Activated T-cell treated with anti-CD3 and anti-CD28 coated beads, Interleukin-2, amount 50 U/mL, for 48 hours (primary cell): ENCODE measurements at places on chromosomes 3 and 15.

GRCh38 chr3:127484601-127485388, 105.7 kb downstream of the TPRA1 start:
- peak; percentile 54 for DNase-seq

- peak; percentile 65 for DNase-seq
Measured at GRCh38 chr3:128487813-128488635, 5.0 kb downstream of the GATA2 start.

DNA sequence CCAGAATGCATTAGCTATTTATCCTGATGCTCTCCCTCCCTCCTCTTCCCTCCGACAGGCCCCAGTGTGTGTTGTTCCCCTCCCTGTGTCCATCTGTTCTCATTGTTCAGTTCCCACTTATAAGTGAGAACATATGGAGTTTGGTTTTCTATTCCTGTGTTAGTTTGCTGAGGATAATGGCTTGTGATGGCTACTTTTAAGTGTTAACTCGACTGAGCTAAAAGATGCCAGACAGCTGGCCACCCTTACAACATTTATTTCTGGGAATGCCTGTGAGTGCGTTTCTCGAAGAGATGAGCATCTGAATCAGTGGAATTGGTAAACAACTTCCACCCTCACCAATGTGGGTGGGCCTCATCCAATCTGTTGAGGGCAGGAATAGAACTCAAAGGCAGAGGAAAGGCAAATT, 24.7 kb upstream of the TM2D3 start:
- no peak for DNase-seq

- no peak for DNase-seq
Measured at GRCh38 chr3:37532168-37532567, 329.5 kb upstream of the CTDSPL start.

DNA sequence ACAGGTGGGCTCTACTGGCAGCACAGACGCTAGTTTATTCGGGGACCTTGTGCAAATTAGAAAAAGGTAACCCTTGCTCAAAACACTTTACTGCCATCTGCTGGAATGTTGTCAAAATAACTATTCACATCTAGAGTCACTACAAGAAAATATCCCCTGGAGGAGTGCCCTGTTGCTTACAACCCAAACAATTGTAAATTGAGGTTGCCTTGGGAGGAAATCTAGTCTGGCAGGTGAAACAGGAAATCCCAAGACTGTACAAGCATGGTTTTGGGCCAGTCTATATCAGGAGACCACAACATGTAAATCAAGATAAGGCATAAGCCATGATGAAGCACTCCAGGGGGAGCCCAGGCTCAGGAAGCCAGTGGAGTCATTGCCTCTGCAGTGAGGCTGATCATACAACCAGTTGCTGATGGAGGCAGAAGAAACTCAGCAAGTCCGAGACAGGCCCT, 136.8 kb upstream of the ACP3 start:
- no peak for DNase-seq

DNA sequence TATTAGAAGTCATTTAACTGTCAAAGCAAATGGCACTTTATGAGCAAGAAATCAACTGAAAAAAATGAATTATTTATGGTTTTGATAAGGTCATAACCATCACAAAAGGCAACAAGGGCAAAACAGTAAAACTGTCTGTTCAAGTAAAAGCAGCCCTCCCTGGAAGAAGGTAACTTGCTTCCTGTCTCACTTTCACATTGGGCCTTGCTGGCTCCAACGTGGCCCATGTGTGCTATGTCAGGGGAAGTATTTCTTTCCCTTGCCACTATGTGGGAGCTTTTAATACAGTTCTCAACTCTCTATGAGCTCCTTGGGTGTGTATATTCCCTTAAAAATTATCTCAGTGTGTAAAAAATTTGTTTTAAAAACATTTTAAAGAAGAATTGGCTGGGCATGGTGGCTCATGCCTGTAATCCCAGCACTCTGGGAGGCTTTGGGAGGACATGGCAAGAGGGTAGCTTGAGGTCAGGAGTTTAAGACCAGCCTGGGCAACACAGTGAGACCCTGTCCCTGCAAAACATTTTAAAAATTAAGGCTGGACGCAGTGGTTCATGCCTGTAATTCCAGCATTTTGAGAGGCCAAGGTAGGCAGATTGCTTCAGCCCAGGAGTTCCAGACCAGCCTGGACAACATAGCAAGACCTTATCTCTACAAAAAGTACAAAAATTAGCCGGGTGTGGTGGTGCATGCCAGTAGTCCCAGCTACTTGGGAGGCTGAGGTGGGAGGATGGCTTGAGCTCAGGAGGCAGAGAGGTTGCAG, 45.2 kb upstream of the TJP1 start:
- no peak for DNase-seq

GRCh38 chr15:41536866-41537265, 7.2 kb downstream of the RPAP1 start:
- DNase-seq = no peak

- DNase-seq = peak; percentile 14
Measured at GRCh38 chr3:10556312-10556711, 50.9 kb upstream of the ATP2B2 start.

DNA sequence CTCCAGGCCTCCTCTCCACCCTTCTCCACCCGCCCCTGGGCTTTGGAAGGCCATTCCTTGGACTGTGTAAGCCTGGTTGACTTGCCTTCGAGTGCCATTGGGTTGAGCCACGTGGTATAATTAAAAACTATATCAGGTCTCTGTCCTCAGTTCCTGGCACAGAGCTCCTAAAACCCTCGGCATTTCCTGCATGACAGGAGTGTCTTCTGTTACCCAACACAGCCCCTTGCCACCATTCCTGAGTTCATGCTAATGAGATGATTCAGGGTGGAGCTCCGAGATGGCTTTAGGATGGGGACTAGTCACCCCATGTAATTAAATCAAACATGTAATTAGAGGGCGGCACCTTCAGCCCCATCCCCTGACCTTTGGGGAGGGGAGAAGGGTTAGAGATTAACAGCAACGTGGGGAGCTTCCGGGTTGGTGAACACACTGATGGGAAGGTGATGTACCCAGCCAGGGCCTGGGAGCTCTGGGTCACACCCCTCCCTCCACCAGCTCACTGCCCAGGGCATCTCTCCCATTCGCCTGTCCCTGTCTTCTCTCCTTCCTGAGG, 256.4 kb downstream of the FAM43A start:
- no peak for DNase-seq

- DNase-seq = no peak
Measured at GRCh38 chr3:21672303-21672702, 78.7 kb downstream of the ZNF385D start.

DNA sequence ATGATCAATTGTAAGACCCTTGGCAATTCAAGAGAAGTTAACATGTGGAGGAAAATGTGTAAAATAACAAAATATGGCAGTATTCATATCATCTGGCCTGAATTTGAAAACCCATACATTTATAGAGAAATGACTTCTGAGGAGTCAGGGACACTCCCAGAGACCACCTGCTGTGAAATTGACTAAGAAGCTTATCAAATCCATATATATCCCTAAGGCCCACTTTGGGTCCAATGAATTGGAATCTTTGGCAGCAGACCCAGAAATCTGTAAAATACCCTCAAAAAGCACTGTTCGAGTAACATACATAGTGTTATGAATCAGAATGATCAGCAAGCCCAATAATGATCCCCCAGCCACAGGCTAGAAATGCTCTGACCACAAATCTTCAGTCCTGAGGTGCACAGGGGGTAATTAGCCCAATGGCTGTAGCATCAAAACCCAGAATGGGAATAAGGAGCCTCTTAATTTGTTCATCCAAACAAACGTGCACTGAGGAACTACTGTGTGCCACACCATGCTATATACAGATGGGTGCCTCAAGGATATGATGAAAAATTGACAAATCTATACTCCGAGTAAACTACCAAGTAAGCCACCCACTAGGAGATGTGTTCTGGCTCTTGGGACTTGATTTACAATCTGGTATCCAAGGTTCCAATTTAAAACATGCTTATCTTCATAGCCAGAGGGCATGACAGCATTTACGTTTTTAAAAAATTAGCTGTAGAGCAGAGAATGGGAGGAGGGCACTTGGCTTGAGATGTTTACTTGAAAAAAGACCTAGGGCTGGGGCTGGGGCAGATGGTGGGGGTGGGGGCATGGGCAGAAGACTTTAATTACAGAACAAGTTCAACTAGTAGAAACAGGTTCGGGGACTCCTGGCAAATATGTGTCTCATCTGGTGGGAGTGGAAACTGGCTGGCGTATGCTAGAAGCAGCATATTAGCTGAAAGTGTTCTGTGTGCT, 9.1 kb upstream of the ARHGEF3 start:
- no peak for DNase-seq

DNA sequence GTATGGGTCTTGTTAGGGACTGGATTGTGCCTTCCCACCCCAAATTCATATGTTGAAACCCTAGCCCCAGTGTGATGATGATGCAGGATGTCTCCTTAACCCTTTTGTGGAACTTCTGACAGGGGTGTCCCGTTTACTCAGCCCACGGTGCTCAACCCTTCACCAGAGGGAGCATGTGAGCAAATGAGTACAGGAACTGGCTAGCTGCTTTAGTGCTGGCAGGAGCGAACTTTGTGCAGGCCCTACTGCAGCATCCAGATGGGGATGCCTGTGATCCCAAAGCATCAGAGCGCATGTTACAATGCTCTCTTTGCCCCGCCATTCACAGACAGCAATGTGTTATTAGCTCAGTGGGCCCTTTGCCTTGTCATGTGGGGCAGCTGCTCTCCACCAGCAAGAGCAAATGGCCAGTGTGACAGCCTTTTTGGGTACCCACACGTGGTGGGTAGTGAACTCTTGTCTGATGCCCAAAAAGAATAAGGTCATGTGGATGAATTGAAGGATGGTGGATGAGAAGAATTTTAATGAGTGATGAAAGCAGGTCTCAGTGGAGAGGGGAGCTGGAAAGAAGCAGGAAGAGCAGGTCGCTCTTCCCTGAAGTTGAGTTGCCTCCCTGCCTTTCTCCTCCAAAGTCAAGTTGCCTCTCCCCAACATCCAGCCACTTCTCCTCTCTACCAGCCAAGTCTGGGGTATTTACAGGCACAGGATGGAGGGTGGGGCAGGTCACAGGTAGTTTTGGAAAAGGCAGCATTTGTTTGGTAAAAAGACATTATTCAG, 63.3 kb upstream of the STRIT1 start:
- DNase-seq = no peak

DNA sequence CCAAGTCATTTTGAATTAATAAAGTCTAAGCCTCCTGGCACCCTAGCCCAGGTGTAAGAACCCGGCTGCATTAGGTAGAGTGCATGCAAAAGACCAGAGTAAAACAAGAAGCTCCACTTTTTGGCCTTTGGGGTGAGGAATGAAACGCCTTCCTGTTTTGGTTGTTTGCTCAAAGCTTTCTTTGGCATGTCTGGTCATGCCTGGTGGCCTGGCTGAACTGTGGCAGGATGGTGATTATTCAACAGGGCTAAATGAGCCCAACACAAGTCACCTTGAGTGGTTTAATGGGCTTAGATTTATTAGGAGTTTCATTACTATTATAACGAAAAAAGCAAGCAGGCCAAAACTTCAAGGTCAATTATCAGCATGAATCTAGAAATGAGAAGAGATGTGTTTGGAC, 40.9 kb upstream of the LDHAL6B start:
- DNase-seq = no peak

DNA sequence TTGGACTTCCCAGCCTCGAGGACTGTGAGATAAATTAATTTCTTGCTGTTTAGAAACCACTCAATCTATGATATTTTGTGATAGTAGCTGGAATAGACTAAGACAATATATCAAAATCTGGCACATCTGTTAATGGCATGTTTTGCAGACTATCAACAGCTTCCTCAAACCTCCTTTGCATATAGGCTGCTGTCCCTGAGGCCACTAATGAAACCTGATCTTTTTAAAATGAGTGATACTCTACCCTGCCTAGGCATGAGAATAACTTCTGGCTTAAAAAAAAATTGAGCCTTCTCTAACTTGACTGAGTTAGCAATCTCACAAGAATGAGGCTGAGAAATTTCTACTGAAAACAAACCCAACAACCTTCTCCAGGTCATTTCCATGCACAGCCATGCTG, 176.0 kb upstream of the CRBN start:
- no peak for DNase-seq

DNA sequence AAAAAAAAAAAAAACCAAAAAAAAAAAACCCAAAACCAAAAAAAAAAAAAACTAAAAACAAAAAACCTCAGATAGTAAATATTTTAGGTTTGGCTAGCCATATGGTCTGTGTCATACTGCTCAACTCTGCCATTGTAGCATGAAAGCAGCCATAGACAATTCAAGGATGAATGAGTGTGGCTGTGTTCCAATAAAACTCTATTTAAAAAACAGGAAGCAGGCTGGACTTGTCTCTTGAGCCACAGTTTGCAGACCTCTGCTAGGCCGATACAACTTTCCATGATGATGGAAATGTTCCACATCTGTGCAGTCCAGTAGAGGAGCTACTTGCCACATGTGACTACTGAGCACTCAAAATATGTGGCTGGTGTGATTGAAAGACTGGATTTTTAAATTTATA, 11.1 kb downstream of the EFCAB12 start:
- DNase-seq = no peak

GRCh38 chr3:180594631-180595558, 7.1 kb upstream of the TTC14 start:
- no peak for DNase-seq

DNA sequence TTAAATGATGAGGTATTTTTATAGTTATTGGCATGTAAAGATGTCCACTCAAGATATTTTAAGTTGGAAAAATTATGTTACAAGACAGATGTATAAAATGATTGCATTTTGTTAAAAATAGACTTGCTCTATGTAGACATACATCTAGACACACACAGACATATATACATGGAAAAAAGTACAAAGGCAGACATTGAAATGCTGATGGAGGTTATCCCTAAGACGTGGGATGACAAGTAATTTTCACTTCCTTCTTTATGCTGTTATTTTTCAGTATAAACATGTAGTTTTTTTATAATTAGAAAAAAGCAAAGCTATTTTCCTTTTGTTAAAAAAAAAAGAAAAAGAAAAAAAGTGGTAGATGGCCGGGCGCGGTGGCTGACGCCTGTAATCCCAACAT, 7.2 kb downstream of the HOMER2 start:
- DNase-seq = no peak

GRCh38 chr3:69020424-69020823, 6.9 kb upstream of the EOGT start:
- DNase-seq = no peak

GRCh38 chr15:33191591-33191990, 2.9 kb downstream of the FMN1 start:
- DNase-seq = no peak

GRCh38 chr3:158100681-158101080, 5.5 kb downstream of the SHOX2 start:
- DNase-seq = no peak

DNA sequence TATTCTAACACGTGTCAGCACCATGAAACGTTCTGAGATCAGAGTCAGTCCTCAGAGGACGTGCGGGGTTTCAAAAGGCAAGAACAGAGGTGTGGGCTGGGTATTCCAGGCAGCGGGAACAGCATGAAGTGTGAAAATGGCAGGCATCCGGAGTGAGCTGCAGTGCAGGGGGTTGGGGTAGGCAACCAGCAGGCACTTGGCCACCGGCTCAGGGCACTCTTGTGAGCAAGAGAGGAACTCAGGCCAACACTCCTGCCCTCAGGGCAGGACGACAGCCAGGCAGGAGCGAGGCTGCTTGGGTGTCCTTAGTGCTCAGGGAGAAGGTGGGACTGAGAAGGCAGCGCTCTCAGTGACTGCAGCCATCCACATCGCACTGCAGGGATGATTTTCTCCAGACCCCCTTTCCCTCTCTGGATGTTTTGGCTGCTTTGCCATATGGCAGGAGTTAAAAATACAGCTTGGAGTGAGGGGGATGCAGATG, 151.1 kb downstream of the NUP210 start:
- DNase-seq = no peak
